ENCODE measurements at places on chromosomes 1 and 21.
A peak's percentile ranks its signal among the peaks of the same experiment; 100 is the strongest.

DNA sequence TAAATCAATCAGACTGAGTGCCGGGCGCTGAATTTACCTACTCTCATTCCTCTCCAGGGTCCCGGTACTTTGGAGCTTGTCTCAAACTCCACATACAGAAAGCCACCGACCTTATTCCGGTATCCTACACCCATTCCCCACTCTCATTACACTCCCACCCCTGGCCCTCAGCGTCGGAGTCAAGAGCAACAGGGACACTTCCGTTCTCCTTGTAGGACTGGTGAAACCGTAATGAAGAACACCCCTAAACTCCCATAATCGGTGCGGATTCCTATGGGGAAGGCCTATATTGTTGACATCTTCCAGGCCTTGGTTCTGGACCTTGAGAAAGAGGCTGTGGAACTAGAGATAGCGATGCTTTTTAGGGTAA is 798 bp downstream of the ZBED6 start:
- no peak for DNase-seq

GRCh38 chr1:9671377-9672140 is 20.0 kb downstream of the PIK3CD start:
- no peak for DNase-seq

- DNase-seq: peak; percentile 89
These were observed 1.9 kb downstream of the S1PR1 start for GRCh38 chr1:101238681-101239094.

GRCh38 chr1:1168451-1169411 is 4.9 kb upstream of the TTLL10 start:
- DNase-seq: no peak

Data from stromal cell of bone marrow (primary cell).